Motor neuron (in vitro differentiated cells): ENCODE measurements at places on chromosomes 5 and 9.

GRCh38 chr5:135138116-135138850 is 104.3 kb upstream of the PITX1 start:
- no peak for ATAC-seq

GRCh38 chr5:59139695-59140094 is 556.8 kb downstream of the RAB3C start:
- no peak for ATAC-seq

- ATAC-seq: peak; percentile 50
Observed at GRCh38 chr9:41229408-41230401, 40.6 kb upstream of the ZNG1F start.

- no peak for ATAC-seq
Observed at GRCh38 chr9:87842878-87843585, 39.6 kb upstream of the SPATA31E1 start.

GRCh38 chr5:33524476-33524875 is 83.7 kb downstream of the TARS1 start:
- no peak for ATAC-seq

GRCh38 chr9:98191671-98192502 is 550 bp downstream of the CORO2A start:
- peak; percentile 46 for ATAC-seq

DNA sequence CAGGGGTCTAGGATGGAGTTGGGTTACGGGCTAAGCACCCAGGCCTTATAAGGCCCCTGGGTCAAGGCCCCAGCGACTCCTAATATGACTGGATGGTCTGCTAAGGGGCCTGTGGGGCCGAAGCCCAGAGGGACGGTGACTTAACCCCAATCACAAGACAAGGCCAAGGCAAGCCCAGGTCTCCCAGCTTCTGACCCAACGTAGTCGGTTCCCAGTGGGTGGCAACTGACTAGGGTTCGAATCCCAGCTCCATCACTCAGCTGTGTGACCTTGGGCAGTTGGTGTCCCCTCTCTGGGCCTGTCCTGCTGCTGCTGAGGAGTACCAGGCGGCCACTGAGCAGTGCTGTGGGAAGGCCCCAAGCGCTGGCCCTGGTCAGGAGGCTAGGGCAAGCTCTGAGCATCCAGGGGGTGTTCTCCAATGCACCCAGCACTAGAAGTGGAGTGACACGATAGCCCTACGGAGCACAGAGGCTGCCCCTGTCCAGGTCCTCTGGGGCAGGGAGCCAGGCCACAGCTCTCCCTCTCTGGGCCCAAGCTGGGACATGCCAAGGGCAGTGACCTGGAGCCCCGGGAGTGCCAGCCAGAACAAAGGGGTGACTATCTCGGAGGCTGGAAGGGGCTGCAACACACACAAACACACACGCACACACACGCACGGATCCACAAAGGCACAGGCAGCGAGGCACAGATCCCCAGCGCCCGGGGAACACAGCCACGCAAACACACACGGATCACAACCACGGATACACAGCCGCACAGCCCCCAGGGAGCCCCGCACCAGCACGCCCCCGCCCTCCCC is 512 bp downstream of the AK1 start:
- ATAC-seq: no peak
